Activated CD8-positive, alpha-beta memory T cell treated with anti-CD3 and anti-CD28 coated beads for 4 hours (primary cell): ENCODE measurements at places on chromosomes 7 and 10.

DNA sequence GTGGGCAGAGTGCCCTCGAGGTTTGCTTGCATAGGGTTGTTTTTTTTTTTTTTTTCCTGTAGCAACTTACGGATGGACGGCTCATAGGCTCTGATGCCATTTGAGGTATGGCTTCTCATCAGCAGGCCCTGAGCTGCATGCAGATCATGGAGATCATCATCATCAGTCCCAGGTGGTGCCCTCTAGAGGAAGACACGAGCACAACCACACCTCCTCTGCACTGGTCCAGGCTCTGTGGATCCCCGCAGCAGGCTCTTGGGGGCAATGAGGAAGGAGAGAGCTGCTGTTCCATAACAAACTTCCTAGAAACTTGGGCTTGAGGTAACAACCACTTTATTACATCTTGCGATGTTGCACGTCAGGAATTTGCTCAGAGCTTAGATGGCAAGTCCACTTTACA, 132.7 kb upstream of the CXCL12 start:
- DNase-seq = no peak

- no peak for DNase-seq
Observed at GRCh38 chr7:90788052-90788451, 191.9 kb downstream of the CDK14 start.

- DNase-seq = no peak
Observed at GRCh38 chr7:55109404-55110167, 90.8 kb downstream of the EGFR start.

DNA sequence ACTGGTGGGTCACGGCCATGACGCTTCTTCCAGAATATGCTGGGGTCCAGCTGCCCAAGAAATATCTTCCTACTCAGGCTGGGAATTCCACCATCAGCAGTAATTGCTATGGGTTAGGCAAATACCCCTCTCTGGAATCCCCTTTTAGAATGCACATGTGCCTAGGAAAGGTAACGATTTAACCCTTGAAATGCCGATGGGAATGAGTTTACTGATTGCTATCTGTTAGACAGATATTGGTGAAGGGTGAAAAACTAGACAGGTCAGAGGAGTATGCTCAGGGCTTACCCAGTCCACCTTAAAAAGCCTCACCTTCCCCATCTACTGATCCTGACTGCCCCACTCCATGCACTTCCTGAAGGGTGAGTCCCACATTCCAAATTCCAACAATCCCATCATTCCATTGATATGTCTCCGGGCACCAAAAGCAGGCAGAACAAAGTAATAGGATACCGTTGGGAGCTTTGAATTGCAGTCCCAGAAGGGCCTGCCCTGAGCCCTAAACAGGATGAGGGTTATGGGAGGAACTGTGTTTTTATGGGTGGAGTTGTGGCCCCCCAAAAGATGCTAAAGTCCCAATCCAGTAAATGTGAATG, 59.3 kb downstream of the DLG5 start:
- no peak for DNase-seq

DNA sequence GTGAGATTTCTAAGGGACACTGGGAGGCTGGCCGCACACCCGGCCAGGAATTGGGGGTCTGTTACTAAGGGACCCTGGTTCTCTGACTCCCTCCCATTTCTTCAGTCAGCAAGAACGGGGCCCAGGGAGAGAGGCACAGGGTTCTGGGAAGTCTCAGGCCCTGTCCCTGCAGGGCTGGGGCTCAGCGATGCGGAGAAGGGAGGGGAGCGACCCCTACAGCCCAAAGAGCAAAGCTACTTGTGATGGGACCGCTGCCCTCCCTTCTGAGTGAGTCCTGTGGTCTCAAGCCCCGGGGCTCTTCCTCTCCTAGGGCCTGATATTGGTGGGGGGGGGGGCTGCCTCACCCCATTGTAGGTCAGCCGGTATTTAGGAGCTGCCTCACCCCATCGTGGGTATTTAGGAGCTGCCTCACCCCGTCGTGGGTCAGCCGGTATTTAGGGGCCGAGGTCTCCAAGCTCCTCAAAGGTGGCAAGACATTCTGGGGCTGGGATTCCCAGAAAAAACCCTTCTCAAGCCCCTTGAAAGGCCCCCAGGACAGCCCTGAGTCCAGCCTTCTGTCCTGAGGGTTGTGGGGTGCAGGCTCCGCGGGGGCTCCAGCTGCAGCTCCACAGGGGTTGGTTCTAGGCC, 16.9 kb upstream of the NKX6-2 start:
- DNase-seq = no peak

DNA sequence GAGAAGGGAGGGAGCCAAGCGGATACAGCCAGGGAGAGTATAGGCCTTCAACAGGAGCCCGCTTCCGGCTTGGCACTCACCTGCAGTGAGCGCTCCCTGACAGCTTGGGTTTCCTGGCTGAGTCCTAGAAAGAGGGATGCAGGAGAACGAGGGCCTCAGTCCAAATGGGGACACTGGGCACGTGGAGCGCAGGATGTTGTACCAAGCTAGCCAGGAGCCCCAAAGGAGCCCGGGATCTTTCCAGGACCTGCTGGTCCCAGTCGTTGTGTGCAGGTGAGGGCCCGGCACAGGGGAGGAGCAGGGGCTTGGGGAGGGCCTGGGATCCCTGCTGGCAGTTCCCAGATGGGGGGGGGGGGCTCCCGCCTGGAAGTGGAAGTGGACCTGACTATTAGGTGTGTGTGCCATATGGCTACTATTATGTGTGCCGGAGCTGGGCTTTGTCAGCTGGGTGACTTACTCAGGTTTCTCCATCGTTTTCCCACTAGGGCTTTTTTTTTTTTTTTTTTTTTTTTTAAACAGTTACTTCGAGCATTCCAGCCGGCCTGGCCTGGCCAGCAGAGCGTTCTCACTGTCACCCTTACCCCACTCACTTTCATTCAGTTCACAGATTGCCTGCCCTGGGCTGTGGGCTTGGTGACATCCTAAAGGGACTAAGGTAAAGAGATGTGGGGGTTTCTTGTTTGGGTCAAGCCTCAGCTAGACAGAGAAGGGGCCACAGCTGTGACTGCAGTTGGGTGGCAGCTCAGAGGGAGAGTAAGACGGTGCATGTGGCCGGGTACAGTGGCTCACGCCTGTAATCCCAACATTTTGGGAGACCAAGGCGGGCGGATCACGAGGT, 3.8 kb downstream of the AGAP3 start:
- no peak for DNase-seq

GRCh38 chr7:107628461-107629064, 32.1 kb upstream of the SLC26A4 start:
- DNase-seq = no peak

GRCh38 chr10:133318494-133319127, 9.9 kb downstream of the ZNF511 start:
- DNase-seq = no peak

DNA sequence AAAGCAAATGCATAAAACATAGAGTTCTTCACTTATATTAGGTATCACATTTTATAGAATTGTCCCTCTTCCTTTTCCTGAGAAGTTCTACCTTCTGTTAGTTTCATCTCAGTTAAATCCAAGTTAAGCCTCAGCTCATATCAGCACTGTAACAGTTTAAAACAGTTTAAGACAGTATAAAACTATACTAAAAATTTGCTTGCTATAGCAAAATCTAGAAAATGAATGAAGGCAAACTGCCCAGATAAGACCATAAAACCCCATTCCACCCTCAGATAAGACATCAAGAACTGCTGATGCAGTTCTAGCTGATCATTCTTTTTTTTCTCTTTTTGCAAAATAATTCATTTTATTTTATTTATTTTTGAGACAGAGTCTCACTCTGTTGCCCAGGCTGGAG, 177.2 kb downstream of the RNF133 start:
- DNase-seq = no peak

GRCh38 chr10:48439581-48440041, 133.1 kb downstream of the MAPK8 start:
- no peak for DNase-seq

DNA sequence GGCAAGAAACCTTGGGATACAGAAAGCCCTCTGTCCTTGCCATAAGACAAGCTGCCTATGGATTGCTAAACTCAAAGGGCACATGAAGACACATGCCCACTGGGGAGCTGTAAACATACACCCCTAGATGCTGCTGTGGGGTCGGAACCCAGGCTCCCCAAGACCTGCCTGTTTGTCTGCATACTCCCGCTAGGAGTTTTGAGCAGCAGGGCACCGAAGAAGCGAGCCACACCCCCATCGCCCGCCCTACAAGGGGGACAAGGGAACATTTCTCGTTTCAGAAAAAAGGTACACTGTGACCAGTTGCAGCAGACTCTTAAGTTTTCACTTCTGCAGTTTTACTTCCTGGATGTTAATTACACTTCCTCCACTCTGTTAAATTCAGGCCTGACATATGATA, 680.2 kb upstream of the GHITM start:
- no peak for DNase-seq

DNA sequence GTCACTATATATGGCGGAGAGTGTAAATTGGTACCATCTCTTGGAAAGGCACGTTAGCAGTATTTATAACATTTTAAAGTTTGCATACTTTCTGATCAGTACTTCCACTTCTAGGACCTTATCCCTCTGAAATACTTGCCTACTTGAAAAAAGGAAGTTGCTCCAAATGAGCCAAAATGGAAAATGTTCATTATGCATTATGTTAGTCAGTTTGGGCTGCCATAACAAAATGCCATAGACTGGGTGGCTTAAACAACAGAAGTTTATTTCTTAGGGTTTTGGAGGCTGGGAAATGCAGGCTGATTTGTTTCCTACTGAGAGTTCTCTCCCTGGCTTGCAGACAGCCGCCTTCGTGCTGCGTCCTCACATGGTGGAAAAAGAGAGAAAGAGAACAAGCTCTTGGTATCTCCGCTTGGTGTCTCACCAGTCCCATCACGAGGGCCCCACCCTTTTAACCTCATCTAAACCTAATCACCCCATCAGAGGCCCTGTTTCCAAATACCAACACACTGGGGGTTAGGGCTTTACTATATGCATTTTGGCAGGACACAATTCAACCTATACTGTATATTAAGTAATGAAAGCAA, 6.9 kb downstream of the SNX10 start:
- DNase-seq = no peak
